ENCODE measurements at places on chromosomes 3 and 15.

- no peak for DNase-seq
These were observed 13.8 kb upstream of the OCA2 start for GRCh38 chr15:28112962-28113361.

- no peak for DNase-seq
These were observed 43.1 kb upstream of the NMD3 start for GRCh38 chr3:161177991-161178390.

DNA sequence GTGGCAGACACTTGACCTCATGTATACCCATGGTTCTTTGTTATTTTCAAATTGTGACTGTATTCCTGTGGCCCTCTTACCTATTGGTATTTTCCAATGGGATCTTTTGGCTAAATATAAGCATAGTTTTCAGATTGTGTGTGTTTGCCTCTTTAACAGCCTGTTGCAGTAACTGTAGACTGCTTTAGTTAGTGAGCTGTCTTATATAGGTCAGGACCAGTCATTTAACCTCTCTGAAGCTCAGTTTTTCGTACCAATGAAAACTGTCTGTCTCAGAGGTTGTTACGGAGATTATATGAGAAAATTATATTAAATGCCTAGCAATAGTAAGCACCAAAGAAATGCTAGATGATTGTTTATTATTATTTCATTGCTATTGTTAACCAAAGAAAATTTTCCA is 29.3 kb upstream of the CAPN3 start:
- no peak for DNase-seq

GRCh38 chr3:88034491-88035275 is 24.1 kb downstream of the CGGBP1 start:
- DNase-seq: no peak

GRCh38 chr3:72744330-72744729 is 103.9 kb downstream of the SHQ1 start:
- DNase-seq: no peak

GRCh38 chr15:48570822-48571221 is 74.7 kb downstream of the FBN1 start:
- no peak for DNase-seq

GRCh38 chr15:35181538-35181937 is 96.4 kb upstream of the NANOGP8 start:
- no peak for DNase-seq

- no peak for DNase-seq
These were observed 148.8 kb upstream of the TBL1XR1 start for GRCh38 chr3:177345973-177346503.

DNA sequence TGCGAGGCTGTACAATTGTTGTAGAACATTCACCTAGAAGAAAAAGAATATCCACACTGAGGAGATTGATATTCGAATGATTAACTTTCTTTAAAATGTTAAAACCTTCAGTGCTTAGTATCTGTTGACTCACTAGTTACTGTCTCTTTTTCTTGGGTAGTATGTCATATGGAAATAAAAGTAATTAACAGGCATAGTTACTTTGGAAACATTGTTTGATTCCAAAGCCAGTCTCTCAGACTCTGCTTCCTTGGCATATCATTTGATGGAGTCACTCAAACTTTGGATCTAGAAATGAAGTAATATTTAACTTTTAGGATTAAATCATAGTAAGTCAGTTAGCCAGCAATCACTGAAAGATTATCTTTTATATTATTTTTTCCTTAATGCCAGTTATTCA is 63.4 kb downstream of the MAP2K5 start:
- DNase-seq: no peak

GRCh38 chr15:36814105-36814504 is 234.7 kb downstream of the CDIN1 start:
- no peak for DNase-seq

GRCh38 chr3:99012051-99012450 is 110.6 kb upstream of the DCBLD2 start:
- no peak for DNase-seq

DNA sequence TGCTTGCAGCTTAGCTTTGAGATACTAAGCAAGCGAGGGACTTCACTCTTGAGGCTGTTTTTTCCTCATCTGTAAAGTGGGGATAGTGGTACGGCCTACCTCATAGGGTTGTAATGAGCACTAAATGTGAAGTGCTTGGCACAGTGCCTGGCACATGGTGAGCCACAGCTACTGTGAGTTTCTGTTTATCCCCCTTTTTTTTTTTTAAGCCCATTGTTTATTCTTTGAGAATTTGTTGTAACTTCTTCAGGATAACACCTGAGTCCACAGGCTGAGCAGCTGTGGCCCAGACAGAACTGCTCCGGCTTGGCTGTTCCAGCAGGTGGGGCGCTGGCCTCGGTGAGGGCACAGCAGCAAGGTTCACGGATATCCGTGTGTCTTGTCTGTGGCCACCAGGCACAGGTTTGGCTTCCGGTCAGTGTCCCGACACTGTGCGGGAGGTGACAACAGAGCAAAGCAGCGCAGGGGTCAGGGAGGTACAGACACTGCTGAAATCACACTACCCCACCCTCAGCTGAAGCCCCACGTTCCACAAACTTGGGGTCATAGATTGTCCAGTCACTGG is 7.3 kb upstream of the ISG20 start:
- no peak for DNase-seq

DNA sequence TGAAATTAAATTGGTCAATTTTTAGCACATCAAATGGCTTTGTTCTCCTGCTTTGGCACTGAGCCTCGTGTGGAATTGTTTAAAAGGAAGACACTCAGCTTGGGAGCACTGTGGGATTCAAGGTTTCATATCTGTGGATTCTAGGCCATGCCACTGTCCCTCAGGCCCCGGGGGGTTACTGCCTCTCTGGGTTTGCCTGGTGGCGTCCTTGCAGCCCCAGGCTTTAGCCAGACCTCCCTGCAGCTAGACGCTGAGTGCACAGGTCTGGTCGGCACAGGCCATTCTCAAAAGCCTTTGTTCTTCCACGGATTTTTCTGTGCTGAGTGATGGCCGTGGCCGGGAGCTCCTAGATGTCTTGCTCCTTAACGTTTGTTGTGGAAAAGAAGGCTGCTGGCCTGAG is 76.2 kb downstream of the CACNA2D3 start:
- no peak for DNase-seq

- DNase-seq: no peak
These were observed 76.9 kb upstream of the DNAJC19 start for GRCh38 chr3:181066143-181067087.

- DNase-seq: no peak
These were observed 30.4 kb downstream of the GABRR3 start for GRCh38 chr3:98004721-98005120.

DNA sequence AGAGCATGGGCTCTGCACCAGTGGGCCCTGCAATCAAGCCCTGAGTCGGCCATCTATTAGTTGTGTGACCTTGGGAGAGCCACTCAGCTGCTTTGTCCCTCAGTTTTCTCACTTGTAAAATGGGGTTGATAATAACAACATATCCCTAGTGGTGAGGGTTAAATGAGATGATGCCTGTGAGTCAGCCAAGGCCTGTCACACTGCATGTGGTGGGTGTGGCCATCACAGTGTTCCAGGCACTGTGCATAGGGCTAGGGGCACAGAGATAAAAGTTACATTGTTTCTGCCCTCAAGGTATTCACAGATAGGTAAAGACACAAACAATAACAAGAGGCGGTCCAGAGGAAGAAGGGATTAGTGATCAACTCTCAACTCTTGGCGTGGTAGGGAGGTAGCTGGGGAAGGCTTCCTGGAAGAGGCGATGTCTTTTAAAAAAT is 19.5 kb downstream of the SMAD6 start:
- DNase-seq: no peak

DNA sequence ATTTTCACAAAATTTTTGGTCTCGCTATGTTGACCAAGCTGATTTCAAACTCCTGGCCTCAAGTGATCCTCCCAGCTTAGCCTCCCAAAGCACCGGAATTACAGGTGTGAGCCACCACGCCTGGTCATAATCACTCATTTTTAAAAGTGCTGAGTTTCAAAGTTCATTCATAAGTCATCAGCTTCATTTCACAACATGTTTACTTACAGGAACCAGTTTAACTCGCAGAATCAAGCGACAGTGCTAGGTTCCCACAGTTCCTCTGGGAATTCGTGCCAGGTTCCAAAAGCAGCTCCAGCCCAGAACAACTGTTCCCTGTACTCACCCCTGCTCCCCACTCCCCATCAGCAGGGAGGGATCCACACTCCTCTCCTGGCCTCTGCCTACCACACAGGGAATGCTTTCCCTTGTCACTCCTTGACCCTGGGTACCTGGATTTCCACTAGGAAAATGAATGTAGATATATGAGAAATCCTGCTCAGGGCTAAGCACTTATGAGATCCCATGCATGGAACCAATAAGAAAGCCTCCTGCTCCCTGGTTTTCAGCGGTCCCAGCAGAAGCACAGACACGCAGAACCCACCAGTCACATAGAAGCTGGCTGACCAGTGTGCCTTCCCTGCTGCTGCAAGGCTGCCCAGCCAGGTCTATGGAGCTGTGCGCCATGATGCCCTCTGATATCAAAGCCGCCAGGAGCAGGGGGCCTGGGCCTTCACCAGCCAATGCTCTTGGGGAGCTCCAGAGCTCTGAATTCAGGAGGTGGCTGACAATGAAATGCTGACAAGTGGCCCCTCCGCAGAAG is 72.3 kb downstream of the ITGB5 start:
- DNase-seq: no peak

DNA sequence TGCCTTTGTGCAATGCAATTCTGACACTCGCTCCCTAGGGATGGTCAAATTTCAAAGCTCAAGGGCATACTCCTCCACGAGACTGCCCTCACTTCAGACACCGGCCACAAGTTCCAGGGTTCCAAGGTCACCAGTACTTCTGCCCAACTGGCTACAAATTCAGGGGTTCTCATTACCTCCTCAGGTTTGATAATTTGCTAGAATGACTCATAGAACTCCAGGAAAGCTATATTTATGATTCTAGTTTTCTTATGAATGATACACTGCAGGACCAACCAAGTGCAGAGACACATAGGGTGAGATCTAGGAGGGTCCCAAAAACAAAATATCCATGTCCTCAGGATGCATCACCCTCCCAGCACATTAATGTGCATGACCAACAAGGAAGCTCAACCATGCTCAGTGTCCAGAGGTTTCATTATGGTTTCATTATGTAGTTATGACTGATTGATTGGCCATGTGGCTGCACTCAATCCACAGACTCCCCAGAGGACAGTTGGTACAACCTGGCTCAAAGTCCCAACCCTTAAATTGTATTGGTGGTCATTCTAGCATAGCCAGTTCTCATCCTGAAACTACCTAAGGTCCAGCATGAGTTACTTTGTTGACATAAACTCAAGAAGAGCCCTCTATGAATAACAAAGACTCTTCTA is 170.4 kb upstream of the LRRN1 start:
- DNase-seq: no peak

DNA sequence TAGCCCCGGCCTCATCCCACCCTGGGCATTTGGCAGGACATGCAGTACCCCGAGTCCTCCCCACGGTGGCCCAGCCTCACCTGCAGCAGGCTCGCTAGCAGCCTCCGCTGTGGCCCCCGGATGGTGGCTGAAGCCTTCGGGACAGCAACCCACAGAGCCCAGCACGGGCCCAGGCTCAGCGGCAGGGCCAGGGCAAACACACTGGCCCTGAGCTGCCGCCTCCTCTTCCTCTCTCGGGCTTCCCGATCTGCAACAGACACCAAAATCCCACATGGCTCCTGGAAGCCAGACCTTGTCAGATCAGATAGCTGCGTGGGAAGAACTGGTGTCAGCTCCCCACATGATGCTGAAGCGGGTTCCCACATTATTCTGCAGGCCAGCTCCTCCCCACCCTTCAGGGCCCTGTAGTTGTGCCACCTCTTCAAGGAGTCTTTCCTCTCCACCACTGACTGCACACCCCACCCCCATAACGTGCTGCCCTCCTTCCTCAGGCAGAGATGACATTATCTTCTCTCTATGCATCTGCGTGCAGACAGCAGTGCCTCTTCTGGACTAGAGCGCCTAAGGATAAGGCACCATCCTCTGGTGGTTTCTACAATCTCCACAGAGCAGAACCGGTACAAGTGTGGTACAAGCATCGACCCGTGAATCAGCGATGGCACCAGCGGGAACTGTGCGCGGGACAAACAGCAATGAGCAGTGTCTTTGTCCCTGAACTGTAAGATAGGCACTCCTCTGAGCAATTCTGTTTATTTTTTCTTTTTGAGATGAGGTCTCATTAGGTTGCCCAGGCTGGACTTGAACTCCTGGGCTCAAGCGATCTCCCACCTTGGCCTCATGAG is 9.5 kb downstream of the TMEM44 start:
- no peak for DNase-seq

DNA sequence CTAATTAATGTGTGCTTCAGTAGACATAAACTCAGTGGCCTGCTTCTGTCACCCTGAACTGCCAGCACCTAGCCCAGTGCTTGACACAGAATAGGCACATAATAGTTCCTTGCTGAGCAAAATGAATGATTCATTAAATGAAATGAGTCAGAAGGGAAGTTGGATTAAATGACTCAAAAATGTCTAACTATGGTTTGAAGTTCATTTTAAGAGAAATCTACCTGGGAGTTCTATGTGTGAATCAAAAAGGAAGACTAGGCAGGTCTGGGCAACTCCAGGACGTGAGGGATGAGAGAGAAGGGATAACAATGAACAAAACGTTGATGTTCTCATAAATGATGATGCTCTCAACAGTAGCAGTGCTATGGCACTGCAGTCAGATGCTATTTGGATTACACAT is 175.0 kb downstream of the CFAP20DC start:
- no peak for DNase-seq
